ENCODE measurements at places on chromosomes 7 and 10. TPM values are rescaled to one million over a fixed set of nuclear protein-coding genes. Genes with fewer than 3 reads are reported as not detected.

The NACAD gene
- total RNA-seq = 12.4 TPM

The ECHS1 gene
- total RNA-seq = 58.9 TPM

The VPS37D gene
- 6.6 TPM for total RNA-seq

The CPEB3 gene
- 1.7 TPM for total RNA-seq

The PIP gene
- not detected for total RNA-seq

The CYP2C8 gene
- total RNA-seq = not detected

The BAMBI gene
- total RNA-seq = 17.0 TPM

The ABCA13 gene
- 0.07 TPM for total RNA-seq

The COL17A1 gene
- total RNA-seq = not detected

The ARMS2 gene
- total RNA-seq = not detected

The IRF5 gene
- 0.26 TPM for total RNA-seq

The C10orf67 gene
- total RNA-seq = not detected

GRCh38 chr7:69277366-69277765 is 320.9 kb upstream of the AUTS2 start:
- no peaks in the 10 kb centered on the region for H3K36me3 ChIP-seq
- peaks cover 9% of the 10 kb centered on the region for H3K27me3 ChIP-seq
- H3K27ac ChIP-seq = no peak overlapping the region
- DNase-seq = no peak
- no peak overlapping the region for H3K4me3 ChIP-seq

GRCh38 chr10:14080795-14081194 is 249.9 kb downstream of the FRMD4A start:
- DNase-seq = no peak
- no peak overlapping the region for H3K4me3 ChIP-seq
- no peak overlapping the region for H3K27ac ChIP-seq
- peaks cover 15% of the 10 kb centered on the region for H3K4me1 ChIP-seq
- no peaks in the 10 kb centered on the region for H3K27me3 ChIP-seq

GRCh38 chr7:22150221-22150620 is 204.5 kb upstream of the CDCA7L start:
- peaks cover 2% of the 10 kb centered on the region for H3K27me3 ChIP-seq
- H3K36me3 ChIP-seq = peaks cover 2% of the 10 kb centered on the region
- H3K4me1 ChIP-seq = no peaks in the 10 kb centered on the region
- no peak overlapping the region for H3K4me3 ChIP-seq
- no peak for DNase-seq
- no peak overlapping the region for H3K27ac ChIP-seq

DNA sequence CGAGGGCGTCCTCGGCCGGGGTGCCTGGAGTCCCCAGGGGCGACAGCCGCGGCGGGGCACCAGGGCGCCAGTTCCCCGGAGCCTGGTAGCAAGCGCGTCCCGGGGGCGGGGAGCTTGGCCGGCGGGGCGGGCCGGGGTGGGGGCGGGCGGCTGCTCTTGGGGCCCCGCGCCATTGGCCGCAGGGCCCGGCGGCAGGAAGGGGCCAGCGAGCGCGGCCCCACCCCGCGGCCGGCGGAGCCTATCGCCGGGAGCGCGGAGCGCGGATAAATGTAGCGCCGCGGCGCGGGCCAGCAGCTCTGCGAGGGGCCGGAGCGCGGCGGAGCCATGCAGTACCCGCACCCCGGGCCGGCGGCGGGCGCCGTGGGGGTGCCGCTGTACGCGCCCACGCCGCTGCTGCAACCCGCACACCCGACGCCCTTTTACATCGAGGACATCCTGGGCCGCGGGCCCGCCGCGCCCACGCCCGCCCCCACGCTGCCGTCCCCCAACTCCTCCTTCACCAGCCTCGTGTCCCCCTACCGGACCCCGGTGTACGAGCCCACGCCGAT is at the start of gene HHEX:
Gene HHEX (plus strand): TSS at position 293 of the 548 bp plus-strand sequence. CDS start 32 bp downstream, at position 325.
- H3K36me3 ChIP-seq = peaks cover 7% of the 10 kb centered on the region
- H3K27ac ChIP-seq = no peak within 1 kb of the TSS
- H3K27me3 ChIP-seq = peaks cover 14% of the 10 kb centered on the region
- peak within 1 kb of the TSS; percentile 71 for H3K4me3 ChIP-seq
- peaks cover 7% of the 10 kb centered on the region for H3K4me1 ChIP-seq
- no peak for DNase-seq

DNA sequence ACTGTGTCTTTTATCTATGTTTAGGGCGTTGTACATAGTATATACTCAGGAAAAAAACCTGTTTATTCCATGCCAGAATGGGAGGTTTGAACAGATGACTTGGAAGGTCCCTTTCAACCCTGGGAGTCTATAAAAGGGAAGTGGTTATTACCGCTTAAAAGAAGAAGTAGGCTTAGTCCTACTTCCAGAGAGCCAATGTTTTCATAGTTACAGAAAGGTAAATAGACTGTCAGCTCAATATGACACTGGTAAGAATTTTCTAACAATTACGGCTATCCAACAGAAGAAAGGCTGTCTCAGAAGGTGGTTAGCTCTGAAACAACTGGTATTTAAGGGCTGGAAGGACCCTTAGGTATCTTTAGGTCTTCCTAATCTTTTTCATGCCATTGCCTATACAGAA is 1.1 kb upstream of the TFAM start:
- peak overlapping the region; percentile 98 for H3K4me3 ChIP-seq
- H3K36me3 ChIP-seq = peaks cover 2% of the 10 kb centered on the region
- no peaks in the 10 kb centered on the region for H3K27me3 ChIP-seq

DNA sequence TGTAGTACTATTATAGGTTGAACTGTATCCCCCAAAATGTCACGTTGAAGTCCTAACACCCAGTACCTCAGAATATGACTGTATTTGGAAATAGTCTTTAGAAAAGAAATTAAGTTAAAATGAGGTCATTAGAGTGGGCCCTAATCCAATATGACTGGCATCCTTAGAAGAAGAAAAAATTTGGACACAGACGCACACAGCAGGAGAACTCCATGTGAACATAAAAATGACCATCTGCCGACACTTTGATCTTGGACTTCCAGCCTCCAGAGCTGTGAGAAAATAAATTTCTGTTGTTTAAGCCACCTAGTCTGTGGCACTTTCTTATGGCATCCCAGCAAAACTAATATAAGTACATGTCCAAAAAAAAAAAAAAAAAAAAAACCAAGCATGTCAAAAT is 225.8 kb downstream of the PARD3 start:
- no peak overlapping the region for H3K27ac ChIP-seq
- DNase-seq = no peak
- no peak overlapping the region for H3K4me3 ChIP-seq
- H3K36me3 ChIP-seq = peaks cover 1% of the 10 kb centered on the region
- peaks cover 12% of the 10 kb centered on the region for H3K4me1 ChIP-seq
- no peaks in the 10 kb centered on the region for H3K27me3 ChIP-seq

DNA sequence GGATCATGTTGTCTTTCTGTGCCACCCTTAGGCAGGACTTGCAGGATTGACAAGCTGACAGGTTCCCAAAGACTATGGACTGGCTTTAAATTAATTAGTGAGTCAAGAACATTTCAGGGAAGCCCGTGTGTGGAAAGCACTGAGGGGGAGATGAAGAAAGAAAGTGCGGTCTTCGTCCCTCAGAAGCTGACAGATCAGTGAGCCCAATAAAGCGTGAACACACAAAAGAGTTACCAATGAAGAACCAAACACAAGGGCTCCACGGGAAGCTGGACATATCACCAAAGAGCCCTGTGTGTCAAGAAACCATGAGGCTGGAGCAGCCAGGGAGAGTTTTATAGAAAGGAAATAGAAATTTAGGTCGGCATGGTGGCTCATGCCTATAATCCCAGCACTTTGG is 725.8 kb downstream of the PARD3 start:
- H3K4me1 ChIP-seq = peaks cover 12% of the 10 kb centered on the region
- no peaks in the 10 kb centered on the region for H3K27me3 ChIP-seq
- no peak for DNase-seq
- H3K36me3 ChIP-seq = no peaks in the 10 kb centered on the region
- H3K4me3 ChIP-seq = no peak overlapping the region

- H3K4me3 ChIP-seq = no peak overlapping the region
- peaks cover 10% of the 10 kb centered on the region for H3K4me1 ChIP-seq
- H3K27me3 ChIP-seq = no peaks in the 10 kb centered on the region
- H3K36me3 ChIP-seq = no peaks in the 10 kb centered on the region
These were observed 35.6 kb downstream of the ACTA2 start for GRCh38 chr10:88916986-88917385.

DNA sequence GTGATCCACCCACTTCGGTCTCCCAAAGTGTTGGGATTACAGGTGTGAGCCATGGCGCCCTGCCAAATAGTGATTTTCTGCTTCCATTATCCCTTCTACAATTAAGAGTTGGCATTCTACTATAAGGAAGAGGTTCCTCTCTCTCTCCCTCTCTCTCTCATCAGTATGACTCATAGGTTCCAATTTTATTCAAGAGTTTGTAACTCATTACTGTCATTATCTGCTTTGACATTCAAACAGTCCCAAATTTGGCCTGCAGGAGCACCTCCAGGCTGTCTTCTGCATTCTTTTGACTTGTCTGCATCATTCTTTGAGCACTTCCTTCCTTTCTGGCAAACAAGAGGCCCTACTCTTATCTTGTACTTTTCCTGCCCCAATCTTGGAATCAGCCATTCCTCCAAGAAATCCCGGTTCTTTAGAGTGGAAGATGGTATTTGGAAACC is 33.2 kb upstream of the CALU start:
- no peak overlapping the region for H3K27ac ChIP-seq
- H3K36me3 ChIP-seq = no peaks in the 10 kb centered on the region
- H3K27me3 ChIP-seq = no peaks in the 10 kb centered on the region

GRCh38 chr7:9890092-9890491 is 1083.6 kb upstream of the PHF14 start:
- no peak for DNase-seq
- H3K4me3 ChIP-seq = no peak overlapping the region
- no peaks in the 10 kb centered on the region for H3K27me3 ChIP-seq
- no peaks in the 10 kb centered on the region for H3K4me1 ChIP-seq

DNA sequence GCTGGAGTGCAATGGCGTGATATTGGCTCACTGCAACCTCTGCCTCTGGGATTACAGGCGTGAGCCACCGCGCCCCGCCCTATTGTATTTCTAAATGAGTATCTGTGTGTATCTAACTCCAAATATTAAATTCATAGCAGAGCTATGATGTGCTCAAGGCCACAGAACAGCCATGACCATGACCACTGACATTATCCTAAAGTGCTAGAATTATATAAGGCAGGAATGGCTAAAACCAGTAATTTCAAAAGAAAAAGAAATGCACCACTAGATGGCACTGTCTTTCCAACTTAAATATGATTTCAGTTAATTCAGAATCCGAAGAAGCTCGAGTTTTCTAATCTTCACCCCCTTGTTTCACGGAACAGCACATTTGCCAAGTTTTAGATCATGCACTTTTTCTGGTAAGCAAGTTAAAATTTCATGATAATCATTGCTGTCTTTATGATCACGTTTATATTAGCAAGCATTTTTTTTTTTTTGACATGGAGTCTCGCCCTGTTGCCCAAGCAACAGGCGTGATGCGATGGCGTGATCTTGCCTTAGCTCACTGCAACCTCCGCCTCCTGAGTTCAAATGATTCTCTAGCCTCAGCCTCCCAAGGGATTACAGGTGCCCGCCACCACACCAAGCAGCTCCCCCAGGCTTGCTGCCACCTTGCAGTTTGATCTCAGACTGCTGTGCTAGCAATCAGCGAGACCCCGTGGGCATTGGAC is 65.3 kb downstream of the OR13A1 start:
- no peak for DNase-seq
- H3K27ac ChIP-seq = peak overlapping the region; percentile 90
- H3K36me3 ChIP-seq = no peaks in the 10 kb centered on the region
- peak overlapping the region; percentile 79 for H3K4me3 ChIP-seq
- peaks cover 6% of the 10 kb centered on the region for H3K4me1 ChIP-seq

- H3K27ac ChIP-seq = no peak overlapping the region
- H3K27me3 ChIP-seq = no peaks in the 10 kb centered on the region
- peaks cover 16% of the 10 kb centered on the region for H3K36me3 ChIP-seq
- H3K4me1 ChIP-seq = no peaks in the 10 kb centered on the region
These were observed 66.1 kb downstream of the SHH start for GRCh38 chr7:155746188-155746587.

GRCh38 chr10:128174581-128175559 is 48.6 kb upstream of the MKI67 start:
- H3K36me3 ChIP-seq = peaks cover 4% of the 10 kb centered on the region
- no peak overlapping the region for H3K27ac ChIP-seq
- no peaks in the 10 kb centered on the region for H3K4me1 ChIP-seq
- H3K27me3 ChIP-seq = no peaks in the 10 kb centered on the region

GRCh38 chr10:102335184-102335583 is 60.3 kb upstream of the NFKB2 start:
- peaks cover 7% of the 10 kb centered on the region for H3K36me3 ChIP-seq
- no peak for DNase-seq
- H3K4me1 ChIP-seq = peaks cover 16% of the 10 kb centered on the region
- H3K4me3 ChIP-seq = no peak overlapping the region
- no peaks in the 10 kb centered on the region for H3K27me3 ChIP-seq

DNA sequence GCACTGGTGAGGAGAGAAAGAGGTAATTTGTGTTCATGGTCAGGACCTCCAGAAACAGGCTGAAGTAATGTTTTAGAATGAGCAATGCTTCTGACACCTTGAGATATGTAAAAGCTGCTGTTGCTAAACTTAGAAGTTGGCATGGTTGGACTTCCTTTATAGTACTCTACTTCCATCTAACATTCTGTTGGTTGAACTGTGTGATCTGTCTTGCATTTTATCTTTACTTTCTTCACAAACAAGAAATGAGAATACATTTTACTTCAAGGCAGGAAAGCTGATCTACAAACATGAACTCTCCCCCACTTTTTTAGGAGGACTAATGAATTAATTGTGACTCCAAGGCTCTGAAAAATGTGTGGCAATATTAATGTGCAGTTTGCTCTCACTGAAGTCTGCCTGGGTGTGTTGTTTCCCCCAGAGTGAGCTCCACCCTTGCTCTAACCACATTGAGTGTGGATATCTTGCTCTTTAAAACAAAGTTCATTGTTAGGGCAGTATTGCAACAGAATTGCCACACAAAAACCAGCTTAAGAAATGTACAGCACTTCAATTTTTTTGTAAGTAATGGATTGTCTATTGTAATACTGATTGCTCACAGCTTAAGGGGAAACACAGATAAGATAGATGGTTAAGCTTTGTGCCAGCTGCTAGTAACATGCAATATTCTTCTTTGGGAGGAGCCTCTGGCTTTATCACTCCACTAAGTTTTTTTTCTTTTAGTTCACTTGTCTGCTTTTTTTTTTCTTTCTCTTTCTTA is 69.0 kb downstream of the ADD3 start:
- peaks cover 69% of the 10 kb centered on the region for H3K4me1 ChIP-seq
- H3K4me3 ChIP-seq = peak overlapping the region; percentile 24
- H3K27me3 ChIP-seq = no peaks in the 10 kb centered on the region

DNA sequence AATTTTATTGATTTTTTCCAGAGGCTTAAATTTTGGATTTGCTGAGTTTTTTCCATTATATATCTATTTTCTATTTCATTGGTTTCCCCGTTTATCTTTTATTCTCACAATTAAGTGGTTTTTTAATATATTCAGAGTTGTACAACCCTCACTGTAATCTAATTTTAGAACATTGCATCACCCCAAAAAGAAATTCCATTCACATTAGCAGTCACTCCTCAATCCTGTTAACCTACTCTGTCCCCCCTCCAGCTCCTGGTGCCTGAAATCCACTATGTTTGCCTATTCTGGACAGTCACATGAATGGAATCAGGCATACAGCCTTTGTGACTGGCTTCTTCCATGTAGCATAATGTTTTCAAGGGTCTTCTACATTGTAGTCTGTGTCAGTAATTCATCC is 55.8 kb upstream of the ITGA8 start:
- no peak overlapping the region for H3K27ac ChIP-seq
- H3K27me3 ChIP-seq = no peaks in the 10 kb centered on the region
- H3K4me1 ChIP-seq = peaks cover 15% of the 10 kb centered on the region
- no peak overlapping the region for H3K4me3 ChIP-seq

- no peak overlapping the region for H3K4me3 ChIP-seq
- no peak overlapping the region for H3K27ac ChIP-seq
- H3K36me3 ChIP-seq = no peaks in the 10 kb centered on the region
- no peaks in the 10 kb centered on the region for H3K27me3 ChIP-seq
- peaks cover 22% of the 10 kb centered on the region for H3K4me1 ChIP-seq
These were observed 28.1 kb upstream of the PLEKHA1 start for GRCh38 chr10:122346326-122346950.
